ENCODE measurements at places on chromosomes 7 and 10.

- DNase-seq: no peak
These were observed 386.2 kb downstream of the KCNMA1 start for GRCh38 chr10:77251297-77252013.

DNA sequence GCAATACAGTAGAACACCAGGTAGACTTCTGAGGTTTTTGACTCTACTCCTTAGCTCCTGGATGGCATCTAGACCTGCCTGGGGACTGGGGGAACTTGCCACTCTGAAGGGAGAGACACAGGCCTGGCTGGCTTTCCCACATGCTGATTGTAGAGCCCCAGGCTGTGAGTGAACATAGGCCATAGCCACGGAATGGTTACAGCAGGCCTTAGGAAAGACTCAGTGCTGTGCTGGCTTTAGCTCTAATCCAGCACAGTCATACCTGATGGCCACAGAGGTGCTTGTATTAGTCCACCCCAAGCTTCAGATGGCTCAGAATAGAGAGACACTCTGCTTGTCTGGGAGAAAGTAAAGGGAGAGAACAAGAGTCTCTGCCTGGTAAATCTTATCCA is 35.0 kb upstream of the ARHGAP12 start:
- no peak for DNase-seq

GRCh38 chr10:43878386-43878785 is 229.7 kb upstream of the ZNF32 start:
- DNase-seq: no peak

DNA sequence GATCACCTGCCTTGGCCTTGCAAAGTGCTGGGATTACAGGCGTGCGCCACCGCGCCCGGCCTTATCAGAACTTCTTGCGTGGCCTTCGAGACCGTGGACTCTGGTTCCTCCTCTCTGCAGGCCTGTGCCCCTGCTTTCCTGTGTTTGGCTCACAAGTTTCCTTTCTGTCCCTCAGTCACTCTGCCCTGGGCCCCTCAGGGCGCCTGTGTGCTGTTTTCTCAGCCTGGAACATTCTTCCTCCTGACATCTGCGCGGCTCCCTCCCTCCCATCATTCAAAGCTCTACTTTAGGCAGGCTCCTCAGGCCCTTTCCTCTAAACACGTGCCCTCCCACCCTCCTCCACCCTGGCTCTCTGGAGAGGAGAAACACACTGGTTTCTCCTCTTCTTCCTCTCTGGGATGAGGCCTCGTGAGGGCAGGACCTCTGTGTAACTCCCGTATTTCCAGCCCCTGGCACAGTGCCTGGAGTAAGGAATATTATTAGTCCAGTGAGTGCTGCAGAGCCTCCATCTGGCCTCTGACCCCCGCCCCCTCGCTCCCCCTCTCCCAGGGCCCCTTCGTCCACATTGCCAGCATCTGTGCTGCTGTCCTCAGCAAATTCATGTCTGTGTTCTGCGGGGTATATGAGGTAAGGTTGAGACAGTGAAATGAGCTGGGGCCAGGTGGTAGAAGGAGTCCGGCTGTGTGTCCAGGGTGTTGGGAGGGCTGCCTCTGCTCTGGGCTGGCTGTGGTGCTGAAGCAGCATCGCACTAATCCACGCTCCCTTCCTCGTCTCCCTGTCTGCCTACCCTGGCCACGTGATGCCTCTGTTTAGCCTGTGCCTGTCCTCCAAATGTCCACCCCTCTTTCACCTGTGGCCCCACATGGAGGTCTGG is 7.1 kb downstream of the CLCN1 start:
- no peak for DNase-seq

- DNase-seq: no peak
These were observed 21.7 kb upstream of the MACC1 start for GRCh38 chr7:20238754-20239324.

DNA sequence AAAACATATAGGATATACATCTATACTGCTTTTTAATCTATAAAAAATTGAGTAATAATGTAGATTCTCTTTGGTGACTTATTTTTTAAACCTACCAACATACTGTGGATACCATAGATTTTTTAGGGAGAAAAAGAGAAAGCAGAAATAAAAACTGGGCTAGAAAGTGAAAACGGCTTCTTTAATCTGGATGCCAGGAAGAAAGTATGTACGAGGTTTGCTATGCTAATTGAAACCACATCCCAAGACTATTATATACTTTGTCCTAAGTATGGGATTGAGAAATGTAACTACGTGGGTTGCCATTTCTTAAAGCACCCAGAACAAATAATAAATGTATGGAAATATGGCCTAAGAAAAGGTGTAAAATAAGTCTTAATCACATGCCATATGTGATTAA is 129.0 kb upstream of the NFE2L3 start:
- DNase-seq: no peak

- DNase-seq: no peak
These were observed 494.2 kb upstream of the ZMIZ1 start for GRCh38 chr10:78574547-78574946.

DNA sequence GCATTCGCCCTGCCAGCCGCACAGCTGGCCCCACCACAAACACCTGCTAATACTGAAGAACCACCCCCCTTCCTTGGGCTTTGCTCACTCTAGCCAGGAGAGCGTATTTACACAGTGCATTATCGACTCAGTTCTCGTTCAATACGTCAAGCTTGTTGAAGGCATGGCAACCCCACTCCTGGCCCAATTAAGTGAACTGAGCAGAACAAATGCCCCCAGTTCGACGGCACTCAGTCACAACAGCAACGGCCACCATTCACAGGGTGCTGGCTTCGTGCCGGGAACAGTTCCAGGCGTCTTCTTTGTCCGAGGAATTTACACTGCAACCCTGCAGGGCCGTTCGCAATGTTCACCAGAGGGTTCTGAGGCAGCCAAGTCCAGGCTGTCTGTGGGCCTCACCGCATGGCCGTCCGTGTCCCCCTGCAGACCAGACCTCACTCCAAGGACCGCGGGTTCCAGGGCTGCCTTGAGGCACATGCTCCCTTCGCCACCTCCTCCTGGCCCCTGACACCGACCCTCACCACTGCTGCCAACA is 175.3 kb downstream of the DIP2C start:
- no peak for DNase-seq

All from activated T-helper 1 cell treated with anti-CD3 and anti-CD28 coated beads, Interleukin-2, amount 50 U/mL, for 16 hours (primary cell).